ENCODE measurements at places on chromosomes 1 and 21.

GRCh38 chr1:24632832-24633175 lies 10.3 kb upstream of the SRRM1 start:
- no peak for DNase-seq

GRCh38 chr1:45403298-45403697 lies 63.1 kb upstream of the MUTYH start:
- no peak for DNase-seq

DNA sequence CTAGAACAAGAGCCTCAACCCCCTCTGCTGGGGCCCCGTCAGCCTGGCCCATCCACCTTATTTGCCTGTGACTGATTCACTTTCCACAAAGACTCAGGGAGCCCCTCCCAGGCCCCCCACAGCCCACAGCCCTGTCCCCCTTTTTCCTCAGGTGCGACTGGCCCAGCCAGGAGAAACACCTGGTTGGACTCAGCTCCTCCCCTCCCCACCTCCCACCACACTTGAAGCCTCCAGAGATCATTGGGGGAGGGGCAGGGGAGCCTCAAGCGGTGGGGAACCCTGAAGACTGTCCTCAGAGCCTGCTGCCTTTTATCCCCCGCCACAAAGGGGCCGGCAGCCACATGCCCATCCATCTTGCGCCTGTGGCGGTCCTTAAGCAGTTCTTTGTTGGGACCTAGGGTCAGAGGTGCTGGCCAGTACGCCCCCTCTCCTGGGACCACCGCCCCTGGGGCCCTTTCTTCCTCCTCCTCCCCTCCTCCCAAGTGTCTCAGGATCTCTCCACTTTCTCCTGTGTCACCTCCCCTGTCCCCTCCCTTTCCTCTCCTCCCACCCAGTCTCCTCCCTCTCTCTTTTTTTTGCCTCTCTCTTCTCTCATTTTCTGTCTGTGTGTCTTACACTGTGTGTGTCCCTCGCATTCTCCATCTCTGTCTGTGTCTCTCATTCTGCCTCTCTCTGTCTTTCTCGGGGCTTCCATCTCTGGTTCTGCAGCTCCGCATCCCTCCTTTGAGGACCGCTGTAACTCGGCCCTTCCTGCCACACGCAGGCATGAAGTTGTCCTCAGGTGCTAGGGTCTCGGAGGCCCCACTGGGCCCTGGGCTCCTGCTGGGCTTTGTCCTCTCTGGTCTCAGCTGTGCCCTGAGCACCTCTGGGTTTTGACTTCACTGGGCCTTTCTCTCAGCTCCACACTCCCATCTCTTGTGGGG lies 12.2 kb downstream of the CRABP2 start:
- peak; percentile 67 for DNase-seq

- DNase-seq: peak; percentile 95
Measured at GRCh38 chr1:54406339-54407153, at the start of gene SSBP3. Gene SSBP3 (minus strand): TSS chr1:54406394.

- DNase-seq: peak; percentile 67
Measured at GRCh38 chr1:207404849-207405525, 49.1 kb upstream of the CR2 start.

- DNase-seq: no peak
Measured at GRCh38 chr1:25738499-25738898, 61.5 kb upstream of the SELENON start.

- DNase-seq: no peak
Measured at GRCh38 chr1:107247679-107248078, 106.8 kb downstream of the NTNG1 start.

- DNase-seq: no peak
Measured at GRCh38 chr1:192604979-192605620, 29.5 kb downstream of the RGS1 start.

- peak; percentile 53 for DNase-seq
Measured at GRCh38 chr21:45132841-45133573, 58.6 kb downstream of the ADARB1 start.

DNA sequence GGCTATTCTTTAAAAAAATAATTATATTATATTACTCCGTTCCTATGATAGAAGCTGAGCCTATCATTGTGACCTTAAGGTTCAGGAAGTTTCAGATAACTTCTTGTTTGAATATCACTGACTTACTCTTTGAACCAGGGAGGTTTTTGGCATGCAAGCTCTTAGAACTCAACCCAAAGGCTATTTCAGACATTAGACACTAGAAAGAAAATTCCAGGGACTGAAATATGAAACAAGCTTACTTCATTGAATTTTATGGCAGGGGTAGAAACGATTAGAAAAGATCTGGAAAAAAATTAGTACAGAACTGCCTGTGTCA lies 159.6 kb downstream of the DENND1B start:
- no peak for DNase-seq

DNA sequence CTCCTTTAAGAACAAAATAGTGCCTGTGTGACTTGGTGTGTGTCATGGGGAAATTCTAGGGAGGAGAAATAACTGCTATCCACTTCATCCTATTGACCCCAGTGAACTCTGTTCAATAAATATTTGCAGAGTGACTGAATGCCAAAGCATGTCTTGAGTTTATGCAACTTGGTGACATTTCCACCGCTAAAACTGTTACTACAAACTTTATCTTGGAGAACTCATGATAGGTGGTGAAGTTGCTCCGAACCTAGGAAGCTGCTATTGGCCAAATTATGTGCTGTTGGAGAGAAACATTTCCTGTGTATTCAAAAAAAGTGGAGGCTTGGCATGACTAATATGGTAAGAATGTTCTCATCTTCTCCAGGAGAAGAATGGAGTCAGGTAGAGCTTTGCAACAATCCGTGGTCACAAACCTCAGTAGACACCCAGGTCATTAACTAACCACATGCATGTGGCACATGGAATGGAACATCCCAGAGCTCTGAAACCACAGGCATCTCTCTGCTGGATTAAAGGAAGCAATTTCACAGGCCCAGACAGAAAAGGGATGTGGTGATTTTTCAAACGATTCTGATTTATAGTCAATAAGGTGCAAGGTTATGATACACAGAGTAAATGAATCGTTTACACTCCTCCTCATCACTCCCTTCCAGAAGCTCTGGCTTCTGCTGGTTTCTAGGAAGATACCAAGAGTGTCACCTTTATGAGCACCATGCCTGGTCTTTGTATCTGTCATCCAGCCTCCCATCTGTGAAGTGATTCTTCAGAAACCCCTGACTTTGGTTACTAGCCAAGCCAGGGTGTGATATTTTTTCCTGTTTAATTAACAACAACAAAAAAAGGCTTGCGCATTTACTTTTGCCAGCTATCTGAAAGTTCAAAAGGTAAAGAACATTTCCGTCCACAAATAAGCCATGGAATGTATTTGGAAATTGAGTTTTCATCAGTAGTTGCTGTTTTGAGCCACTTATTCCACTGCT lies 361.1 kb downstream of the TGFB2 start:
- DNase-seq: peak; percentile 100

DNA sequence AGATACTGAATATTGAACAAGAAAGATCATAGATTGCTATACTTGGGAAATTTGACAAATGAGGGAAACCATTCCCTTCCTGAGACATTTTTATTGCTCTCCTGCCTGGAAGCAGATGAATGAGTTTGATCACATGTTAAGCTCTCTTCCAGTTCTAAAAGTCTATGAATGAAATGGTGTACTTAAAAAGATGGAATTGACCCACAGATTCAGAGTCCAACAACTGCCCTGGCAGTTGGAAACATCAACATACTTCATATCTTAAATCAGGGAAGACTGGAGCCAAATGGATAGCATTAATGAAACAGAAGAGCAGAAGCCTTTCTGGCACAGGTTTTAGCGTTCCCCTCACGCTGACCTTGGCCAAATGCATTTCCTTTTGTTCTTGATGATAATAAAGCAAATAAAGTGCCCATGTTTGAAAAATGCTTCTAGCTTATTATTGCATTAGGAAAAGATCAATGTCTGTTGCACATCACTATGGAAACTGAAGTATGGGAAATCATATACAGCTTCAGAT lies 142.6 kb downstream of the ESRRG start:
- no peak for DNase-seq

DNA sequence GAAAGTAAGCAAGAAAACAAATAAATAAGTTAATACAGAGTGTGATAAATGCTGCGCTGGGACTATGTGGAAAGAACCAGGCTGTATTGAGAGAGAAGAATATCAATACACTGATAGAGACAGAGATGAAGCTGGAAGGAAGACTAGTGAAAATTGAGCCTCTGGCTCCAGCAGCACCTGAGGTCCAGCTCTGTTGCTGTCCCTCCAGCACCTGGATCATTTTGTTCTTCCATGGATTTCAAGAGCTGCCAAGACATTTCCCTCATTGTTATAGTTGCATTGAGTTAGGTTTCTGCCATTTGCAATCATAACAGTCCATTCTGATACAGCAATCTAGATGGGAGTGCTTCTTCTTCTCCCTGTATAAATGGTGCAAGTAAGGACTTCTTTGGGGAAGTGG lies 242.7 kb upstream of the FGGY start:
- no peak for DNase-seq

DNA sequence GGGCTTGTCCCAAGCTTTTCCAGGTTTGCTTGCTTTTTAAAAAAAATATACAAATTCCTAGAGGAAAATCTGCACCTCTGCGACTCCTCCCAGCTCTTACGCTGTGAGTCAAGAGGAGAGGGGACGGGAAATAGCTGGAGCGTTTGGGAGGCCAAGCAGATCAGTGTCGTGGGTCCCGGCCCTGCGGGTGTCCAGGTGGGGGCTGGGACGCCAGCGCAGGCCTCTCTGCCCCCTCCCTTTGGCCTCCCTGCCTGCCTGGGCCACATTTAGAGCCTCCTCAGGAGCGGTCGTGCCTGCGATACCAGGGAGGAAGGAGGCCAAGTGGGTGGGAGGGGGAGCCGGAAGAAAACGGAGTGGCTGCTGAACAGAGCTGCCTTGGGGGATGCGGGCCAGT lies 9.0 kb downstream of the WNT4 start:
- no peak for DNase-seq

GRCh38 chr1:18752409-18752808 lies 107.1 kb downstream of the TAS1R2 start:
- no peak for DNase-seq

- DNase-seq: no peak
Measured at GRCh38 chr1:172452536-172453152, 8.8 kb upstream of the PIGC start.

DNA sequence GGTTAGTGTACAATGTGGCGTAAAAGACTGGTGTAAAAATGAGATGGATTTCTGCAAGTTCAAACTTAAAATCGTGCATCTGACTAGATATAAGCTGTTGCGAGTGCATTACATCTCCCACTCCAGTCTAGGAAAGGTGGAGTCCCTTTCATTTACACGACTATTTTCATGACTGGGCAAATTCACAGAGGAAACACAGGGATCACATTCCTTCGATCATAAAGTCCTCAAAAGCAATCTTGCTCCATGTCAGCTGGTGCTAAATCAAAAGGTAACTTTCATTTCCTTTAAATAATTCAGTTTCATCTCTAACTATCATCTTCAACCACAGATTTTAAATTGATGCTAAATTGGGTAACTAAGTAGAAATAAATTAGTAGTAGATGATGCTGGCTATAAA lies 100.0 kb downstream of the HLCS start:
- peak; percentile 45 for DNase-seq

- DNase-seq: peak; percentile 32
Measured at GRCh38 chr1:199612976-199613774, 414.3 kb upstream of the NR5A2 start.

GRCh38 chr21:28822486-28823335 lies 170.0 kb downstream of the LTN1 start:
- peak; percentile 53 for DNase-seq

DNA sequence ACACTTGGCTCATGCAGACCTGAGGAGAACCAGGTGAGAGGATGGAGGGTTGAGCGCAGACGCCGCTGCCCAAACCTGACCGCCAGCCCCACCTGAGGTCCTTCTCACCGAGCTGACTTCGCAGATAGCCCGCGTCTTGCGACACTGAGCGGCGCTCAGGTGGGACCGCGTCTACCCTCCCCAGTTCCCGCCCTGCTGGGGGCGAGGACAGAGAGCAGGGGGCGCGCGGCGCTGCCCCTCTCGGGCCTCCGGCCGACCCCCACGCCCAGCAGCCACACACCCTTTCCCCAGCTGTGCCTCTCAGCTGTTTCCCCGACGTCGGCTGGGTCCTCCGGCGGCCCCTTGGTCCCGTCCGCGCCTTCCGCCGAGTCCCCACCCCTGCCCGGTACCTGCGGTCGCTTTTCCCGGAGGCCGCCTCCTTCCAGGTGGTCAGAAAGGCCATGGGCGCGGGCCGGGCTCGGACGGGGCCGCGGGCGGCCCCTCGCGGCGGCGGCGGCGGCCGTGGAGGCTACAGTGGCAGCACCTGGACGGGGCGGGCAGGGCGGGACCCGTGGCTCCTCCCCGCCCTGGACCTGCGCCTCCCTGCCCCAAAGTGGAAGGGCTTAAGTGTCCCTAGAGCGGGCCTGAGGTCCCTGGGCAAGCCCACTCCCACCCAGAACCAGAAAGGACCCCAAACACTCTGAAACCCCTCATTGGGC lies 14.4 kb upstream of the TTC39A start:
- no peak for DNase-seq

DNA sequence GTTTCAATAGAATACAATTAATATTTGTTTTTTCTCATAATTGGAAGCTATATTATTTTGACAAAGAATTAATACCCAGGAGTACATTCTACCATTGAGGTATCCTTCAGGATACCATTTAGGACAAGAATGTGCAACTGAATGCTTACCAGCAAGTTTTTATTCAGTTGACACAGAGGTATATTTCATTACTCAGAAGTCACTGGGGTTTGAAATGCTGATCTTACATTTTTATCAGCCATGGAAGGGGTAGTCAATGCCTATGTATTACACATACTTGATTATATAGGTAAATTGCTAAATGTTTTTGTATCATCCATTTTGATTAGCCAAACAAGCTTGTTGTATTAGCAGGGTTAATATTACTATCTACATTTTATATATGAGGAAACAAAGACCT lies 48.0 kb downstream of the C1orf87 start:
- no peak for DNase-seq

GRCh38 chr1:177228693-177229065 lies 57.9 kb downstream of the BRINP2 start:
- peak; percentile 74 for DNase-seq

- no peak for DNase-seq
Measured at GRCh38 chr21:41570791-41571355, 62.9 kb upstream of the TMPRSS2 start.

- no peak for DNase-seq
Measured at GRCh38 chr1:181344091-181344490, 139.2 kb upstream of the CACNA1E start.

DNA sequence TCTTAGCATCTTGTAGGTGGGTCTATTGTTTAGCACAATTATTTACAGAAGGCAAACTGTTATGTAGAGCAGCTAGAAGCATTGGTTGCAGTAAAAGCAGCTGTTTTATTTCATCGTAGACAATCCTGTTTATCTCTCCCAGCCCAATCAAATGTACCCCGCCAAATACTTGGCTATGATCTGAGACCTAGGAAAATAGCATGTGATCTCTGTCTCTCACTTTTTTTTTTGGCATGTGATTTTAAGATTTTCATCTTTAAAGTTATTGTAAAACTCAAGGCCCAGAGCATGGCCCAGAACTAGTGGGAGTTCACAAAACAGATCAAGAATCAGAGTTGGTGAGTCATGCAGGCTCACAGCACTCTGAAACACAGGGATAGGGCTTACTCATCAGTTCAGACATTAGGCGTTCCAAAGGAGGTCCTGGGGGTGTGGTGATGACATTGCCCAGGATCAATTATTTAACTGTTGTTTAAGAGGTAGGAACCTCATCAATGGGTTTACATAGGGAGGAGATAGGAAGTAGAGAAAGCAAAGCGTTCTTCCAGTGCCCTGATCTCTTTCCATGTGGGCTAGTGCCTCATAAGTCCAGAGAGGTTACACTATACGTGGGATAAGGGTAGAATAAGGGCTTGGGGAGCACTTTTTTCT lies 40.2 kb downstream of the TBX19 start:
- DNase-seq: peak; percentile 86
